Osteocyte (in vitro differentiated cells): ENCODE measurements at places on chromosomes 5 and 9. TPM values are rescaled to one million over a fixed set of nuclear protein-coding genes. Genes with fewer than 3 reads are reported as not detected.

- DNase-seq: no peak
Observed at GRCh38 chr9:73093016-73093739, 58.5 kb upstream of the ANXA1 start.

DNA sequence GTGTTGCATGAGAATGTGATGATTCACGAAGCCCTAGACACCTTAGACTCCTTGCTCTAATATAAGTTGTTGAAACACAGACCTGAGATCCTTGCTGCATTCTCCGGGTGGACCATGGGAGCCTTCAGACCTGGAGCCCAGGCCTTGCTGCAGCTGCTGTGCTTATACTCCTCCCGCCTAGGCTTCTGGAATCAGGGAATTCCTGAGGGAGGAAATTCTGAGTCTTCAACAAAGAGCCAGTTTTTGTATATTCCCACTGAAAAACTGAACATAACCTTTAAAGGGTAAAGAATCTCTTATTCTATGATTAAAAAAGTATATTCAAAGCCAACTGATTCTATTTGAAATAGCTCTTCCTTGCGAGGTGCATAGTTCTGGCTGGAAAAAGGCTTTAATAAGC is 245.1 kb upstream of the ELAVL2 start:
- DNase-seq: no peak

- no peak for DNase-seq
Observed at GRCh38 chr9:37324261-37324683, 98.2 kb upstream of the GRHPR start.

- peak; percentile 63 for DNase-seq
Observed at GRCh38 chr5:6788956-6789649, 75.9 kb downstream of the TENT4A start.

DNA sequence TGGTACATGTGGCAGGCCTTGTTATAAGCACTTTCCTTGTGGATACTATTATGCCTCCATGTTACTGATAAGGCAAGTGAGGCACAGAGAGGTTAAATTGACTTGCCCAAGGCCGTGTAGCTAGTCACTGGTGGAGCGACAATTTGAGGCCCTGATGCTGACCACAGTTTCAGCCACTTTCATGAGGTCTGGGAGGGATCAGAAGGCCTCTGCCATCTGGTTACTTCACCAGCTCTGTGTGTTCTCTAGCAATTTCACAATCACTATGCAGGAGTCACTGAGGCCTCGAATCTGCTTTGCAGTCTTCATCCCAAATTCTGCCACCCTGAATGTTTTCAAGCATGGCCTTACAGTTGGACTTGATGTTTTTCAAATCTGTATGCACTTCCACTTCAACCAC is 9.1 kb downstream of the LRRC70 start:
- no peak for DNase-seq

DNA sequence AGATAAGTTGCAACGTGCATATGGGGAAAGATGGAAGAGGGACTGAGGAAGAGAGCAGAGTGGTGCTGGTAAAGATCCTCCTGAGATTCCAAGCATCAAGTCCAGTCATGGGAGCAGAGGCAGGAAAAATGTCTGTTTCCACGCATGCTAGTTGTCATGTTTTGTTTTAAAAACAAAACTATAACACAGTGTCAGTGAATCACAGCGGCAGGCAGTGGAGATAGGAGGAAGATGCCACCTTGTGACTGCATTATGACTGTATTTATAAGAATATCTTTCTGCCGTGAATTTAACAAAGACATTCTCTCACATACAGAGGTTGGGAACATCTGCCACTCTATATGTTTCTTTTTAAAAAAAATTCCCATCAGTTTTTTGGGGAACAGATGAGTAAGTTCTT is 3.7 kb upstream of the SVEP1 start:
- no peak for DNase-seq

- DNase-seq: no peak
Observed at GRCh38 chr5:1463326-1464095, 18.3 kb upstream of the SLC6A3 start.

GRCh38 chr5:147018812-147019211 is 140.3 kb upstream of the PPP2R2B start:
- no peak for DNase-seq

DNA sequence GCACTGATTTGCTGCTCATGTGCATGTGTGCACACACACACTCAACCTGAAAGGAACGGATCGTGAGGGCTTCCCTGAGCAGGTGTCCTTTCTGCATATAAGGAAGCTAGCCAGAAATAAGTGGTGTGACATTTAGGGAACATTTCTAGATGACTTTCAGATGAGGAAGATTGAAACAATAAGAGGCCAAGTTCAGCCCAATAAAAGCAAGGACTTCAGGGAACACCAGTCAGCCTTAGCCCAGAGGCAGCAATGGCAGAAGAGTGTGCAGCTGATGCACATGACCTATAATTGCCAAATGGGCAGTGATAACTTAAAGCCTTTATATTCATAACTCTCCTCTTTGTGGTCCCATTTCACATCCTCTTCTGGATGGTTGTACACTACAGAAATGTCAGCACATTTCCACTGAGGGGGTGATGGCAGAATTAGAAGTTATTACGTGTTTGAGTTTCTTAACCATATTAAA is 255.5 kb downstream of the TRIM32 start:
- no peak for DNase-seq

- no peak for DNase-seq
Observed at GRCh38 chr5:175712313-175712680, 54.4 kb downstream of the HRH2 start.

GRCh38 chr5:131538177-131538593 is 96.8 kb downstream of the RAPGEF6 start:
- no peak for DNase-seq

GRCh38 chr5:139788294-139788910 is 7.2 kb upstream of the PSD2 start:
- no peak for DNase-seq

DNA sequence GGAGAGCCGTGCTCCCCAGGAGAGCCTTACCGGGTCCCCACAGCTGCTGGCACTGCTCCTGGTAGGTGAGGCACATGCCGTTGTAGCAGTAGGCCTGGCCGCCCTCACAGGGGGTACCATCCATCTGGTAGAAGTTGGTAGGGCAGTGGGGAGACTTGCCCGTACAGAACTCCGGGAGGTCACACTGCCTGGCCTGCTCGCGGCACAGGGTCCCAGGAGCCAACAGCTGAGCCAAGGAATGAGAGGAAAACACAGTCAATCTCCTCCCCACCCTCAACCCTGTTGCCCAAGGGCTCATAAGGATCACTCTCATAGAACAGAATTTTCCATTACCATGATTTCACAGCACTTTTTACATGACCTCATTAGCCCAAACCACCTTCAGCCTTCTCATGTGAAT is 36.9 kb downstream of the NIPAL4 start:
- DNase-seq: no peak

DNA sequence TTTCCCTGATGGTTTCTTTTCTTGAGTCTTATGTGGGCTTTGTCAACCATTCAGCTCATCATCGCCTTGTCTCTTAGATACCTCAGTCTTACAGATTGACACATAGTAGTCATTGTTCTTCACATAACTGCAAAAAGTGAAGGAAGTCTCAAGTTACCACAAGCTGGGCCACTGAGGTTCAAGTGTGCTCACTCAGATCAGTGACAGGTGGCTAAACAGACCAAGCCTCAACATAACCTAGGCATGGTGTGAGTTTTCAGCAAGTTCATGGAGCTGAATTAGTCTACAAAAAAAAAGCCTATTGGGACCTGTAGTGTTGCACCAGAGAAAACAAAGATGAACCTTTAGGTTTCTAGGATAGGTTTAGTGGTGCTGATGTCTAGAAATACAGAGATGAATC is 58.2 kb downstream of the RFK start:
- no peak for DNase-seq

DNA sequence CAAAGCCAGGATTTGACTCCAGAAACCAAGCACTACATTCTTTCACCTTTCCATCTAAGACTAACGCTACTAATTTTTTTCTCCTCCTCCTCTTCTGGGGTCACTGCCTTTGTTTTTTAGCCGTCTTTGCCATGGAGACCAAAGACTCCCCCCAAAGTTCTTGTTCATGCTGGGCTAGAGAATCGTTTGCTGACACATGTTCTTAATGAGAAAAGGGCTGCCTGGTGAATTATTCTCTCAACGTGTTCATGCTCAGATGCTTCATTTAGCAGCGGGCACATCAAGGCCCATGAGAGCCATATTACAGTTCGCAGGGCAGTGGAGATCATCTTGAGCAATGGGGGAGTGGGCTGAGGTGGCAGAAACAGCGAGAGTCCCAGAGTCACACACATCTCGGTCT is 134.9 kb downstream of the SLIT3 start:
- DNase-seq: no peak

- peak; percentile 23 for DNase-seq
Observed at GRCh38 chr5:80159133-80159815, 96.6 kb downstream of the SERINC5 start.

GRCh38 chr9:19171271-19171670 is 44.0 kb upstream of the PLIN2 start:
- DNase-seq: no peak

- no peak for DNase-seq
Observed at GRCh38 chr9:94511134-94511954, 43.5 kb upstream of the PCAT7 start.

GRCh38 chr5:26674846-26675245 is 363.5 kb downstream of the CDH9 start:
- DNase-seq: no peak

GRCh38 chr5:133664422-133664821 is 52.1 kb upstream of the FSTL4 start:
- DNase-seq: no peak

MAMDC2 gene
- total RNA-seq: 11.3 and 11.8 TPM in 2 replicates

TAS2R1 gene
- total RNA-seq: not detected in 2 replicates

PCSK5 gene
- 16.5 and 18.3 TPM in 2 replicates for total RNA-seq

KCNMB1 gene
- total RNA-seq: 3.3 and 3.5 TPM in 2 replicates

CACNA1B gene
- total RNA-seq: 0.08 and 0.13 TPM in 2 replicates

PCDHB3 gene
- 8.8 and 11.1 TPM in 2 replicates for total RNA-seq

LOX gene
- total RNA-seq: 72.0 and 75.8 TPM in 2 replicates

LSM11 gene
- total RNA-seq: 7.2 TPM in 2 replicates

PCDHB15 gene
- total RNA-seq: 4.3 and 4.4 TPM in 2 replicates

GOLM1 gene
- 91.9 and 93.4 TPM in 2 replicates for total RNA-seq

SPINK13 gene
- total RNA-seq: not detected in 2 replicates

EFNA5 gene
- total RNA-seq: 34.2 and 35.4 TPM in 2 replicates

MAST4 gene
- 10.5 and 12.9 TPM in 2 replicates for total RNA-seq

ACSL6 gene
- not detected in 2 replicates for total RNA-seq

UQCRQ gene
- 371 and 387 TPM in 2 replicates for total RNA-seq

ANKRD18B gene
- 13.8 and 15.3 TPM in 2 replicates for total RNA-seq

LEAP2 gene
- total RNA-seq: 0.78 and 0.91 TPM in 2 replicates
